Neural progenitor cell (in vitro differentiated cells): ENCODE measurements at places on chromosomes 5 and 9. TPM values are rescaled to one million over a fixed set of nuclear protein-coding genes. Genes with fewer than 3 reads are reported as not detected.

The ENTPD2 gene
- not detected in 2 replicates for total RNA-seq

The C5orf58 gene
- total RNA-seq, result not detected in 2 replicates

The PDZD2 gene
- 1.1 and 1.4 TPM in 2 replicates for total RNA-seq

The DNAI1 gene
- 0.52 and 1.3 TPM in 2 replicates for total RNA-seq

- DNase-seq, result no peak
Observed at GRCh38 chr9:94922098-94922607, 195.7 kb downstream of the AOPEP start.

- DNase-seq, result no peak
Observed at GRCh38 chr5:116320486-116320885, 235.7 kb downstream of the COMMD10 start.

DNA sequence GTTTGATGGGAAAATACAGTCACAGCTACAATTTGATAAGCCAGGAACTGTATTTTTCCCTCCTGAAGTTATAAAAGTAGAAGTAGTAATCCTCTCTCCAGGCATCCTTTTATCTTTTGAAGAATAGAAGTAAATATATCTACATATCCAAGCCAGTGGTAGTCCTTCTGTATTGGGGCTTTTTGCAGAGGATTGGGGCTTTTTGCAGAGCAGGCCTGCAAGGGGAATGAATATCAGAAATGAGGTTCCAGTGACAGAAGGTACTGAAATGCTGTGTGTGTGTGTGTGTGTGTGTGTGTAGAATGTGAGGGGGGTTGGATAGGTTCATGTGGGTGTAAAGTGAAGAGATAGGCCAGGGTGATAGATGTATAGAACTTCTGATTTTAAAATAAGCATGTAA is 127.4 kb downstream of the COMMD10 start:
- DNase-seq, result no peak

GRCh38 chr9:27701016-27701415 is 127.7 kb upstream of the C9orf72 start:
- DNase-seq, result no peak

DNA sequence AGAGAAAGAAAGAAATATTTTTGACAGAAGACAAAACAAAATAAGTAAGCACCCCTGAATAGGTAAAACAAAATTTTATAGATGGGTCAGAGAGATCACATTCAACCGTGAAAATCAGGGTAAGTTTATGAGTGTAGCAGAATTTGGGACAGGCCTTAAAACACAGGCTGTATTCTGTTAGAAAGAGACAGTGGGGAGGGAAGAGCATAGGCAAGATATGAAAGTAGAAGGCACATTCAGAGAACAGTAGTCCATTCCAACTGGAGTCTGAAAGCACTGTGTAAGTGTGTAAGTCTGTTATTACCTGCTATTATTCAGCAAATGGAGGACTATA is 38.6 kb downstream of the MRPS27 start:
- DNase-seq, result no peak

DNA sequence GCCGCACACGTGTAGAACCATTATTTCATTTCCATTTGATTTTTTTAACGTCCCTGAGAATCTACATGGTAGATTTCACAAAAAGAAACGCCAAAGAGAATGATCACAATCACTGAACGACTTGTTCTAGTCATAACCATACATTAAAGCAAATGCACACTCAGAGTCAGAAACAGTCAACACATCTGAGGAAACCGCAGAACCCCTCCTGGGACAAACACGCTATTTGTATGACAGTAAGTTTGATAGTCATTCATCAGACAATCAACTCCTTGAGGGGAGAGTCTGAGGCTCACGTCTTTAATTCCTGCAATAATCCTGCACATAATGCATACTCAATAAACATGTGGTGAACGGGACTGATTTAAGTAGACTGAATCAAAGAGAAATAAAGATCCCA is 129.2 kb downstream of the MED27 start:
- DNase-seq, result no peak

DNA sequence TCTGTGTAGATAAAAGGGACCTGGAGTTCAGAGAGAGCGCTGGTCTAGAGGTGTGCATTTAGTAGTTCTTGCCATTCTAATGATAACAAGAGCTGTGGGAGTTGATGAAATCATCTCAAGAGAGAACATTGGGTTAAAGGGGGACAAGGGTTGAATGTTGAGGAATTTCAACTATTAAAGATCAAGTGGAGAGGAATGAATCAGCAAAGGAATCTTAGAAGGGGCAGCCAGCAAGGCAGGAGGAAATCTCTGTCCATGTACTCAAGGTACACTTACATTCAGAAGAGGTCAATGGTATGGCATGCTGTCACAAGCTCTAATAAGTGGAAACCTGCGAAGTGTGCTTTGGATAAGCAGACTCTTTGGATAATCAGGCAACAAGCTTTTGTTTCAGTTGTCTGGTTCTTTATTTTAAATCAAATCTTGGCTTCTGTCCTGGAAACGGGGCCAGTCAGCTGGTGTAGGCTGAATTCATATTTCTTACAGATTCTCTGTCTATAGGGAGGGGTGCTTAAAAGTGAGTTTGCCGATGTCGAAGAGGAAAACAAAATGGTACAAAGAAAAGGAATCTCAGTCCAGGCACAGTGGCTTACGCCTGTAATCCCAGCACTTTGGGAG is 320.5 kb upstream of the CD180 start:
- DNase-seq, result no peak

DNA sequence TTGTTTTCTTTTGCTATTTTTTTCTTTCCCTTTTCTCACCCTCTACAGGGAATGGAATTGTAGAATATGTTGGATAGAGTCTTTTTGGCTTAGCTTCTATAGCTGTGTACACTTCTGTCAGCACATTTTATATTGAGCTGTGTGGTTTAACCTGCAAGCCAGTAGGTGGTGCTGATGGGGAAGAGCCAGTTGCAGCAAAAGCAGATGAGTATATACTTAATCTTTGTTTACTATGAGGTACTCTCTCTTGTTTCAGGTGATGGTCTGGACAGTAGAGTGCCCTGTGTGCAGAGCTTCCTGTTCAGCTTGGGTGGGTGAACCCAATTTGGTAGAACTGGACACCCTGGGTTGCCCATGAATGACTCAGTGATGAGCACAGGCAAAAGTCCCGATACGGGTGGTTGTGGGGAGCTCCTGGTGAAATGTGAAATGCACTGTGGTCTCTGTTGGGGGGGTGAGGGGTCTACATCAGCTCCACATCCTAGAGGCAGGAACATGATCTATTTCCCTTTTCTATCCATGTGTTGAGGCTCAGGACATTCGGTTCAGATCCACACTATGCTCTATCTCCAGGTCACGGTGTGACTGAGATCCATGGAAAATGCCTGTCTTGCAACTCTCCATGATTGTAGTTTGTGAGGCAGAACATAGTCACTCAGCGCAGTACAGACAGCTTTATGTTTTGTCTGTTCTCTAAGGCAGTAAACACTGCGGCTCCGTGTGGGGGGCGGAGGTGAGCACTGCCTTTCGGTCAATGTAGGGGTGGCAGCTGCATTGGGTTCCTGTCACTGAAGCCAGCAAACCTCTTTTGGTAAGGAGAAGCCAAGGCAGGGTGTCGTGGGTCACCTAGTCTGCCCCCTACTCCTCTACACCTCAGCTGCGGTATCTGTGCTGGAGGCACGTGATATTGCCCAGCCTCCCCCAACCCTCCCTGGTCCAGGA is 353.2 kb downstream of the PRR16 start:
- DNase-seq, result peak; percentile 38

GRCh38 chr5:133079048-133079447 is 27.2 kb downstream of the HSPA4 start:
- no peak for DNase-seq

DNA sequence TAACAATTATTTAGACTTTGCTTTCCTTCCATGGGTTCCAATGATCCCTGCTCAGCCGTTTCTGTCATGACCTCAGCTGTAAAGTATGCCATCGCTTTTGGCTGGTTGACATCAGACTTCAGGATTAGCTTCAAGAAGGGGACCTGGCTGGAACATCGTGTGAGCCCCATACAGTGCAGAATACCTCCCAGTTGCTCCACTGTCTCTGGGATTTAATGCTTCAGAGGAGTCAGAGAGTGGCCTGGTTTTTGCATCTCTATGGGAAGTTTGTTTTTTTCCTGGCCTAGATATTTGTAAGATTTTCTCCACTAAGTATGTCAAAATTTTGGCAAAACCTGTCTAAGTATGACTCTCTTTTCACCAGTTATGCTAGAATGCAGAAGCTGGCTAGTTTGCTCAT is 216.9 kb downstream of the GABBR2 start:
- peak; percentile 9 for DNase-seq

DNA sequence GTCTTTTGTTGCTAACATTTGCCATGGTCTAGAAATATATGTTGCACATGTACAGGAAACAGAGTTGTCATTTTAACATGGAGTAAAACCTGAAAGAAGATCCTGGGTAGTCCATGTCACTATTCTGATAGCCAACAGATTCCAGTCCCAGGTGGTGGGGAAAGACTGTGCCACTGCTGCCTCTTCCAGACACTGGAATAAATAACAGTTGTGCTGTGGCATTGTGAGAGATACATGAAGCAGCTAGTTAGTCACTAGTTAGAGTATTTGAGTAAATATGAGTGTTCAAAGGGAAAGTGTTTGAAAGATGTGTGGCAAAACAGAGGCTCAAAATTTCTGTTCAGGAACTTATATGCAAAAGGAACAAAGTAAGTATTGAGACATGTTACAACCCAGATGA is 1408.3 kb downstream of the EFNA5 start:
- DNase-seq, result no peak

- DNase-seq, result no peak
Observed at GRCh38 chr5:12357626-12358025, 453.4 kb upstream of the CTNND2 start.

DNA sequence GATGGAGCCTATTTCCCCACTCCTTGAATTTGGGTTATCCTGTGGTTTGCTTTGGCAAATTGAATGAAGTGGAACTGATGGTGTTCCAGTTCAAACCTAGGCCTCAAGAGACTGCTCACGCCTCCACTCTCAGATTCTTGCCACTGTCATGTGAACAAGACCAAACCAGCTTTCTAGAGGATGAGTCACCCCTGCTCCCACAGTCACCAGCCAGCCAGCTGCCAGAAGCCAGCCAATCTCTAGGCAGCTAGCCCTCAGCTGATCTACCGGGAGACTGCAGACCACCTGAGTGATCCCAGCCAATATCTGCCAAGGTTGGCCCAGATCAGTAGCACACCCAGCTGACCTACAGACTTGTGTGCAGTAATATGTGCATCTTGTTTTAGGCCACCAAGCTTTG is 300.6 kb downstream of the TMEM38B start:
- DNase-seq, result no peak

GRCh38 chr5:145801195-145801594 is 33.9 kb downstream of the PRELID2 start:
- DNase-seq, result no peak
